ENCODE measurements at places on chromosomes 13 and 19.

GRCh38 chr13:88263808-88264207 is 592.6 kb downstream of the SLITRK5 start:
- DNase-seq = no peak

DNA sequence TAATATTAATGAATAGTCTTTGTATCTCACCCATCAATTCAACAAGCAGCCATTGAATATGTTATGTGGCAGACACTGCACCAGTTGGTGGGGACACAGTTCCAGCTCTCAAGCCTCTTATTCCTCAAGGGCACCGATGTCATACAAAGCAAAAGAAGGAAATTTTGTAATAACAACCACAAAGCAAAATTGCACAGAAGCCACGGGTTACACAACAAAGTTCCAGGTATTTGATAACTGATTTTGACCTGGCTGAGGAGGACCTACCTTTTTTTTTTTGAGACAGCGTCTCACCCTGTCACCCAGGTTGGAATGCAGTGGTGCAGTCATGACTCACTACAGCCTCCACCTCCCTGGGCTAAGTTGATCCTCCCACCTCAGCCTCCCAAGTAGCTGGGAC is 266.7 kb downstream of the FOXO1 start:
- DNase-seq = no peak

DNA sequence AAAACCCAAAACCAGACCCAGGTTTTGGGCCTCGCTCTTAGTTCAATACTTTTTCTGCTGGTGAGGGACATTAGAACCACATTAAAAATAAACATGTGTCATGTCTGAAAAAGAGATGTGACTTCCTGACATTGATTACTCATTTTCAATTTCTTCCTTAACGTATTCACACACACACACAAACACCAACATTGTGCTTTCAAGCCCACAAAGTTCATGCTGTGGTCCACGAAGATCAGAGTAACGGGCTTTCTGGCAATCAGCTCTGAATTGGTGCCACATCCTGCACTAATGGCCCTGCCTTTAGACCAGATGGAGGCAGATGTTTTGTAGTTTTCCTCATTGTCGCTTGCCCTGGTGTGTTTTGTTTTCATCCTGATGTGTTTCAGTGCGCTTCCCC is 47.9 kb upstream of the POMP start:
- no peak for DNase-seq

DNA sequence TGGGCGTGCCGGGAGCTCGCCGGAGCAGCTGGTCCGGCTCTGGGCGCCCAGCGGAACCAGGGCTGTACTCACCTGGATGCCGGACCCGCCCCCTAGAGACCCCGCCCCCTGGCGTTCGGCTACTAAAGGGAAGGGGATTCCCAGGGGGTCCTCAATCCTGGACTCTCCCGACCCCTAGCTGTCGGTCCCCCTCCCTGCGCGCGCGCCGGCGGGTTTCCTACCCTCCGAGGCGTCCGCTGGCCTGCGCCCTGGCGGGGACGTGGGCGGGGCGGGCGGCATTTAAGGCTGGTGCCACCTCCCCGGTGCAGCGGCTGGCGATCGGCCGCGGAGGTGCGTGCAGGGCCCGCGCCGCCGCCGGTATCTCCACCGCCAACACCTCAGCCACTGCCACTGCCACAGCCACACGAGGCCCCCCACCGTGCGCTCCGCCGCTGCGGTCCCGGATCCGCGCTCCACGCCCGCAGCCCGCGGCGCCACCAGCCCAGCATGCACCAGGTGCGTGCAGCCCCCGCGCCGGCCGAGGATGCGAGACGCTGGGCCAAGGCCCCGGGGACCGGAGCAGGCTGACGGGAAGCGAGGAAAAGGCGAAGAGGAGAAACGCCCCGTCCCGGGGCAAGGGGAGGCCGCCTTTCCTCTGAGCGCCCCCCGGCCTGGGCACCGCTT is at the start of gene ATP12A:
Gene ATP12A, plus strand, starts transcription at position 151 of the 663 bp plus-strand sequence. Its CDS starts 336 bp downstream, at position 487.
- DNase-seq = no peak

DNA sequence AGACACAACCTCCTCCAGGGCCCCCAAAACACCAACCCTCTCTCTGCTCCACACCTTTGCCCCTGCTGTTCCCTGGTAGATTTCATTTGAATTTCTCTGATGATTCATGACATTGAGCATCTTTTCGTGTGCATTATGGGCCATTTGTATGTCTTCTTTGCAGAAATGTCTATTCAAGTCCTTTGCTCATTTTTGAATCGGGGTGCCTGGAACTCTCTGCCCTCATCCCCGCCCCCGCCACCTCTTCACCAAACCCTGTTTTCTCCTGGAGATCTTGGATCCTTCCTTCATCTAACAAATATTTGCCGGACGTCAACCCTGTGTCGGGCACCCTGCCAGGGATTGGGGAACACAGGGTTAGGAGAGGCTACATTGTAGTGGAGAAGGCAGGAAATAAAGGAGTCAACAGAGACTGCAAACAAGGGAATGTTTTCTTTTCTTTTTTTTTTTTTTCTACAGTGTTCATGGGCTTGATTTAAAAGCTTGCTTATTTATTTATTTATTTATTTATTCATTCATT is 25.5 kb upstream of the SLC1A5 start:
- no peak for DNase-seq

GRCh38 chr19:40358773-40359172 is 10.3 kb downstream of the PLD3 start:
- DNase-seq = no peak

GRCh38 chr13:50080203-50080910 is 65.1 kb downstream of the KCNRG start:
- DNase-seq = peak; percentile 35

DNA sequence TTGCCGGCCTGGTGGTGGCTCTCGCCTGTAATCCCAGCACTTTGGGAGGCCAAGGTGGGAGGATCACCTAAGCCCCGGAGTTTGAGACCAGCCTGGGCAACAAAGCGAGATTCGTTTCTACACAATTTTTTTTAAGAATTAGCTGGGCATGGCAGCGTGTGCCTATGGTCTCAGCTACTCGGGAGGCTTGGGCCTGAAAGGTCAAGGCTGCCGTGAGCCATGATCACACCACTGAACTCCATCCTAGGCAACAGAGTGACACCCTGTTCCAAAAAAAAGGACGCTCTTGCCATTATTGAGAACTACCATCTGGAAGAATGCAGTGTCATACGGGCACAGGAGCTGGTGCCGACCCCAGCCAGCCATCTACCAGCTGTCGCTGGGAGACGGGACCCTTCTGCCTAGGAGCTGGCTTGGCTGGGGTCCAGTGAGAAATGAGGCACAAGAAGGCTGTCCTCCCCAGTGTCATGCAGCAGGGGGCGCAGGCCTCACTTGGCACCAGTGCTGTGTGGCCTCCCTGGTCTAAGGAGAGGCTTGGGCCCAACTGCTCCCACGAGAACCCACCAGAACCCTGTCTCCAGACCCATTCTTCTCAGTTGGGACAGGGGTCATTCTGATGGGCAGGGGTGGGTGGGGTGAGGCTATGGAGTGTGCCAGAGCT is 12.2 kb upstream of the RELB start:
- DNase-seq = peak; percentile 15

All from LoVo (cell line).